ENCODE measurements at places on chromosomes 6 and 20. TPM values are rescaled to one million over a fixed set of nuclear protein-coding genes. Genes with fewer than 3 reads are reported as not detected.

The HLA-DQA1 gene
- polyA plus RNA-seq = not detected

- no peak for DNase-seq
Observed at GRCh38 chr6:149153693-149154092, 163.8 kb upstream of the TAB2 start.

DNA sequence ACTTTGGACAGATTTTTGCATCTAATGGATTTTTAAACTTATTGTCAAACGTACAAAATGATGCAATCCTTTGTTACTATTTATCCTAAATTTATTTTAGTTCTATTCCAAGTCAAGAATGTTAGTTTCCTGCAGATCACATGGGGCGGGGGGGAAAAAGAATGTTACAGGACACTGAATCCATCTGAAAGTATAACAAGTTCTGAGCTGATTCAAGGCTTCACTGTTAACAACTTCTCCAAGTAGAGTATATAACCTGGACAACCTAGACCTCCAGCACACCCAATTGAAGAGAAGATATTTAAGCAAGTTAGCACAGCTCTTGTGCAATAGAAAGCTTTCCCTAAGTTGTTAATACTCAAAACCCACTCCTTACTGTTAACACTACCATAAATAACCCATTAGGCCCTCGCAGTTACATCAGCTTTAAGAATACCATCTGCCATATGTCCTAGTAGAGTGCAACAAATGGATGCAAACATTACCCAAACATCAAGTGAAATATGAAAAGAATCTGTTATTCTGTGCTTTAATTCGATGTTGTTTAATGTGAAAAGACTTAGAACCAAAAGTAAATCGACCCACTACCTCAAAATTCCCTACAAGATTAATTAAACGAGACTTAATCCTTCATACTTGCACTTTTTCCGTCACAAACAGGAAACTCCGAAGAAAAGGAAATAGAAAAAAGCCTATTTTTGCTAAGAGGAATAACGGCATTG lies 1.3 kb downstream of the SEC63 start:
- DNase-seq = no peak

- no peak for DNase-seq
Observed at GRCh38 chr6:128314190-128314589, 206.2 kb downstream of the PTPRK start.

The KIFC1 gene
- 32.4 TPM for polyA plus RNA-seq

DNA sequence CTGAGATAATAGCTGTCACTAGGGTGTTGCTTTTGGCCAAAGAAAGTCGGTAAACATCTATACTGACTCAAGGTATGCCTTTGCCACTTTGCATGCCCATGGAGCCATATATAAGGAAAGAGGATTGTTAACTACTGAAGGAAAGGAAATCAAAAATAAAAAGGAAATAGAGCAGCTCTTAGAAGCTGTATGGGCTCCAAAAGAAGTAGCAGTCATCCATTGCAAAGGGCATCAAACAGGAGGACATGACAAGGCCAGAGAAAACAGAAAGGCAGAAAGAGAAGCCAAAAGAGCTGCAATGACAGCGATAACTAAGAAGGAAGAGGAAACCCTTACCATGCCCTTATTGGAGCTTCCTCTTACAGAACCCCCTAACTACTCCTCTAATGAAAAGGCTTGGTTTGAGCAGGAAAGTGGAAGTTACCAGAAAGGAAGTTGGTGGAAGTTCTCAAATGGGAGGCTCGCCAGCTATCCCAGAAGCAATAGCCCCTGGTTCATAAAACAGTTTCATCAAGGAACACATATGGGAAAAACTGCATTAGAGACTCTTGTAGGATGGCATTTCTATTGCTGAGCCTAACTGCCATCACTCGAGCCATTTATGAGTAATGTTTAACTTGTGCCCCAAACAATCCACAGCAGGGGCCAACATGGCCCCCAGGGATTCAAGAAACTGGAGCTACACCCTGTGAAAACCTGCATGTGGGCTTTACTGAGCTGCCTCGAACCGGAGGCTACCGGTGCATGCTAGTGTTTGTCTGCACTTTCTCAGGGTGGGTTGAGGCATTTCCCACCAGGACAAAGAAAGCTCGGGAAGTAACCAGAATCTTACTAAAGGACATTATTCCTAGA lies 7.0 kb downstream of the IL22RA2 start:
- DNase-seq = no peak

DNA sequence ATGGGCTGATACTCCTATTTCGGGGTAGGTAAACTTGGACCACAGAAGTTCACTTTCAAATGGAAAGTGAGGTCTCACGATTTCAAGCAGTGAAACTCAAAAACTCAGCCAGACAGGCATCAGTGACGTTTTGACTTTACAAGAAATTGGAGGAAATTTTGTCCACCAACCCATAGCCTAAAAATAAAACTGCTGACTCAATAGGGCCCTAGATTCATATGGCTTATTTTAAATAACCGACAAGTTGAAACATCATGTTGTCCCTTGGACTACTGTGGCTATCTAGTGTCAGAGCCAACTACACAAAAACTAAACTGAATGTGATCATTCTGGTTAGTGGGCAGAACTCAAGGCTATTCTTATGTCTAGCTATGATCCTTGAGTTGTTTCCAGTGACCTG lies 486.3 kb downstream of the GRIK2 start:
- no peak for DNase-seq

DNA sequence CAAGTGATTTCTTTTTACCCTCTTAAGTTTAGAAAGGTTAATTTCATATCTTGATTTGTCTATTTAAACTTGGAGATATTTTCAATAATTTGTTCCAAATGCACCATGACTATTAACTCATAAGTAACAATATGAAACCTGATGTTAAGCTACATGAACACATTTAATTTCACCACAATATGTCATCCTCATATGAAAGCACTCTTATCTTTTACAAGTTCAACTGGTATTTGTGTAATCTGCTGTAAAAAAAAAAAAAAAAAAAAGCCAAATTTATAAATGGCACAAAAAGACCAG lies 110.4 kb downstream of the HFE start:
- DNase-seq = no peak

Data from BJ (cell line).